Suprapubic skin (tissue), 4 donors: ENCODE measurements at places on chromosomes 3 and 15. TPM values are rescaled to one million over a fixed set of nuclear protein-coding genes. Genes with fewer than 3 reads are reported as not detected.

Gene TFG
- 72.7 TPM for total RNA-seq

Gene PIGZ
- total RNA-seq = 11.0 TPM

Gene CXCR6
- not detected for total RNA-seq

Gene CDHR4
- total RNA-seq = not detected

Gene EPHA6
- total RNA-seq = not detected

GRCh38 chr3:156483426-156483825 lies 71.5 kb downstream of the SSR3 start:
- H3K27me3 ChIP-seq = no peaks in the 10 kb centered on the region
- peaks cover 17% of the 10 kb centered on the region for H3K4me1 ChIP-seq
- H3K27ac ChIP-seq = peak overlapping the region; percentile 54
- H3K4me3 ChIP-seq = no peak overlapping the region
- H3K36me3 ChIP-seq = no peaks in the 10 kb centered on the region
- DNase-seq = no peak

DNA sequence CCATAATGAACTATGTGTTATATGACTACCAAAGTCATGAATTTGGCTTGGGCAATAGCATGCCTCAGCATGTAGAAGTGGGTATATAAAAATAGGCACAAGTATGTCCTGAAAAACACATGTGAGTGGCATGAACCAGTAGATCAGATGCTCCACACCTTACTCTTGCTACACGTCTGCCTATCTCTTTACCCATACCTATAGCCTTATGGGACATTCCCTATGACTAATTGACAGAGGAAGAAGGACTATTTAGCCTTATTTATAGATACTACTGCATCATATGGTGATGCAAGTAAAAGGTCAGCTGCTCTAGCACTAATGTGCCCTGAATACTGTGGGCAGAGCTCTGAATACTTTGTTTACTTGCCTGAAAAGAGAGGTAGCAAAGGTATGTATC lies 81.0 kb upstream of the ZPLD1 start:
- H3K36me3 ChIP-seq = no peaks in the 10 kb centered on the region
- no peaks in the 10 kb centered on the region for H3K27me3 ChIP-seq
- H3K4me1 ChIP-seq = no peaks in the 10 kb centered on the region
- H3K27ac ChIP-seq = no peak overlapping the region

- H3K36me3 ChIP-seq = peaks cover 6% of the 10 kb centered on the region
- H3K27me3 ChIP-seq = no peaks in the 10 kb centered on the region
- H3K4me1 ChIP-seq = no peaks in the 10 kb centered on the region
- DNase-seq = no peak
These were observed 45.5 kb downstream of the SATB1 start for GRCh38 chr3:18379647-18380046.

- H3K36me3 ChIP-seq = no peaks in the 10 kb centered on the region
- H3K27me3 ChIP-seq = peaks cover 3% of the 10 kb centered on the region
- no peak overlapping the region for H3K4me3 ChIP-seq
These were observed 52.7 kb upstream of the MRPL3 start for GRCh38 chr3:131555456-131555855.
